Heart left ventricle (tissue), 16 donors: ENCODE measurements at places on chromosomes 7 and 10. TPM values are rescaled to one million over a fixed set of nuclear protein-coding genes. Genes with fewer than 3 reads are reported as not detected.

DNA sequence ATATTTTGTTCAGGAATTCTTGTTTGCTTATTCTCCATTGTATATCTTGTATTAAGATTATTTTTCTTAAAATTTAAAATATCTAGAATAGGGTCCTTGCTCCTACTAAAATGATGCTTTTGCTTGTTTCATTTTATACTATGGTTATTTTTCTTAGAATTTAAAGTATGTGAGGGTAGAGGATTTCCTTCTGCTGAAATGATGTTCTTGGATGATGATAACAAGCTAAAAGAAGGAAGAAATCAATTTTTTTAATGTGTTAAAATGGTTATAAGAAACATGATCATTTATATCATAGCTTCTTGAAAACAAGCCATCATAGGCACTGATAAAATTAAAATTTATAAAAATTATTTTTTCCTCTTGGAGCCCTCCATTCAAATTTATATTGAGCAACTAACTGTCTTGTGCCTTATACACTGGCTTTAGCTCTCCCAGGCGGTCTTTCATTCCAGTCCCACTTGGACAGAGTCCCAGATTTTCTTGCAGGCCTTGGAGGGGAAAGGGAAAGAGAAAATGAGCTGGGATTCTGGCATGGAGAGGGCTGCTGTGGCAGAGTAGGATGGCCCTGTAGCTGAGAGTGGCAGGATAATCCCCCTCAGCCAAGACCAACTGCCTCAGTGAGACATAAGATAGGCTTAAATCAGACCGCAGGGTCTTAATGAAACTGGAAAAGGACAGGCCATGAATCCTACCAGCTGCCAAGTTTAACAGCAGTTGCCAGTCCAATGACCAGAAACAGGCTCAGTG is 60.2 kb downstream of the DNAJB9 start:
- no peak for DNase-seq

DNA sequence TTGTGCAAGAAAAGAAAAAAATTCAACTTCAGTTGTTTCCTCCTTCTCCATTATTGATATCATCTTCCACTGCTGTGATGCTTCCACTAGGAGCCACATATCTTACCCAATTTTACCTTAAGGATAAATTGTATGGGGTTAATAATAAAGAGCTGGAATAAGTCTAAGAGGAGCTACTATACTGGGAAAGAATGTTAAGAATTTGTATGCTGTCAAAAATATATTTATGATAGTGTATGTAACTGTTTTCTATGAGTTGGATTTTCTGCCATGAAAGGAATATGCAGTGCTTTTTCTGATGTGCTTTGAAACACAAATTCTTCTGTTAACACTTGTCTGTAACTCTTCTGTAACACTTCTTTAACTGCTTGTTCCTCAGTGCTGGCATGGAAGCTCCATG is 219.1 kb downstream of the VTI1A start:
- no peak for DNase-seq

SLC26A3 gene
- total RNA-seq: not detected

PPP1R9A gene
- 42.8 TPM for total RNA-seq

NODAL gene
- total RNA-seq: 0.37 TPM

CHAT gene
- total RNA-seq: not detected

EMX2 gene
- total RNA-seq: not detected

DNA sequence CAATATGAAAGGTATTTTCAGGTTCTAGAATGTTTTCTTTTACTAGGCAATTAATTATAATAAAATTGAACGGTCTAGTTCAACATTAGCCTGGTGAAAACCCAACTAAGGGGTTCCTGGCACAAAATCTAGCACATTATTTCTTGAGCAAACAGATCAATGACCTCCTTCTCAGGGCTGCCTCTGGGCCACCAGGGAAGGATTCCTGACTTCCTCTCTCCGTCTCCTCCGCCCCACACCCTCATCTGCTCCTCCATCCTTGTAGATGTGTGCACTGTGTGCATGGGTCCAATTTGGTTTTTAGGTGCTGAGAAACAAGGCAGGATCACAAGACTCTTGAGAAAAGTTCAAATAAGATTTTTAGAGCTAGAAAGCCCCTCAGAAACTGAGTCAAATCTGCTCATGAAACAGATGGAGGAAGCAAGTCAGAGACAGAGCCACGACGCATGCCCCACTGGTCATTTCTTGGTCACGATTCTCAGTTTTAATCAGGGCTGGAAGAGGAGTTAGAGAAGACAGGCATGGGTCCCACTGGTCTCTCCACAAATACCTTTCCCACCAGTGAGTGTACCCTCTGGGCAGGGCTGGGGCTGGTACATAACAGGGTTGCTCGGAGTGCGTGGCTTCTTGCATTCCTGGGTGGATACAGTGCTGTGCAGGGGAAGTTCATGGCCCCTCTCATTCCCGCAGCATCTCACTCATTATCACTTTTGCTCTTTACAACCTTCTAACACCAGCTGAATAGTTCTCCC is 3.8 kb downstream of the TRPV6 start:
- DNase-seq: no peak

DNA sequence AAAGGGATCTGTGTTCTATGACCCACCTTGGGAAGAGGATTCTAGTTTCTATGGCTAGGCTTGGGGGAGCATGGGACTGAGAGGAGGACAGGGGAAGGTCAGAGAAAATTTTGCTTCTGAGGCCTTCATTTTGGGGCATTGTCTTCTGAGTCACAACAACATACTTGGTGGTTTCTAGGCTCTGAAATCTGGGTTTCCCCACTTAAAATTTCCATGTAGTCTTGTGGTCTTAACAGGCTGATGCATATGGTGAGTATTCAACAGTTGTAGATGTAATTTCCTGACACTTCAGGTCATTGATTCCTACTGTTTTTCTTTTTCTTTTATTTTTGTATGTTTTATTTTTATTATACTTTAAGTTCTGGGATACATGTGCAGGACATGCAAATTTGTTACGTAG is 88.5 kb downstream of the ANKRD7 start:
- DNase-seq: no peak

- DNase-seq: no peak
These were observed 14.4 kb upstream of the YWHAG start for GRCh38 chr7:76372984-76373833.

KEL gene
- total RNA-seq: 0.52 TPM

GRCh38 chr7:45617166-45617565 is 43.0 kb downstream of the ADCY1 start:
- DNase-seq: no peak

ATP6V0A4 gene
- not detected for total RNA-seq

CRPPA gene
- total RNA-seq: 4.2 TPM

DNA sequence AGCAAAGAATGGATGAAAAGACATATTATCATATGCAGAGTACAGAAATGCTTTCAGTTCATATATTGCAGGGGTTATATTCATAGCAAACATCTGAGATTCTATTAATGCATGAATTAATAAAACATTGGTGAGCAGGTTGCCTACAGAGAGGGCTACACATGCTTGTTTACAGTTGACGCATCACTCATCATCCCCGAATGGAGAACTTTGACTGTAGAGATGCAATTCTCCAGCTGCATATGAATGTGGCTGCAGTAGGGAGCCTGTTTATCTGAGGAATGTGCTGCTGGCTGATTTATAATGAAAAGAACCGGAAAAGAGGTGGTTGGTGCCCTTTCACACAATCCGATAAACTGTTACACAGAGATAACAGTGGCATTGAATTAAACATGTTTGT is 116.5 kb downstream of the GRM3 start:
- DNase-seq: no peak

GRCh38 chr7:24778543-24779282 is 21.4 kb upstream of the GSDME start:
- peak; percentile 30 for DNase-seq

TUBAL3 gene
- total RNA-seq: 0.42 TPM

DNA sequence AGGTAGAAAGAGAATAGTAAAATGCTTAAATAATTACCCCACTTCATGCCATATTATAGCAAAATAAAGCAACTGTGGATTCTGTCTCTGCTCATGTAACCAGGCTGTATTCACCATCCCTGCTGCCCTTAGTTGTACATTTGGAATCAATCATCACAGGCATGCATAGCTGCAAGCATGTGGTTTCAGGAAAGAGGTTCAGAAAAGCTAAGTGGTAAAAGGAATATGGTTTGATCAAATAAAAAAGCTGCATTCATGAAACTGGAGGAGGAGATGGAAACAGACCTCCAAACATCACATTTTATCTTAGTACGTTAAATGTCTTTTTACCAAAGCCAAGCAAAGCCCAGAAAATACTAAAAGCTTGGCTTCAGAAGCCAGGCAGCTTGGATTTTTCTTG is 81.3 kb downstream of the ADAM22 start:
- DNase-seq: no peak
